ENCODE measurements at places on chromosomes 12 and 14. TPM values are rescaled to one million over a fixed set of nuclear protein-coding genes. Genes with fewer than 3 reads are reported as not detected.
A peak's percentile ranks its signal among the peaks of the same experiment; 100 is the strongest.

DNA sequence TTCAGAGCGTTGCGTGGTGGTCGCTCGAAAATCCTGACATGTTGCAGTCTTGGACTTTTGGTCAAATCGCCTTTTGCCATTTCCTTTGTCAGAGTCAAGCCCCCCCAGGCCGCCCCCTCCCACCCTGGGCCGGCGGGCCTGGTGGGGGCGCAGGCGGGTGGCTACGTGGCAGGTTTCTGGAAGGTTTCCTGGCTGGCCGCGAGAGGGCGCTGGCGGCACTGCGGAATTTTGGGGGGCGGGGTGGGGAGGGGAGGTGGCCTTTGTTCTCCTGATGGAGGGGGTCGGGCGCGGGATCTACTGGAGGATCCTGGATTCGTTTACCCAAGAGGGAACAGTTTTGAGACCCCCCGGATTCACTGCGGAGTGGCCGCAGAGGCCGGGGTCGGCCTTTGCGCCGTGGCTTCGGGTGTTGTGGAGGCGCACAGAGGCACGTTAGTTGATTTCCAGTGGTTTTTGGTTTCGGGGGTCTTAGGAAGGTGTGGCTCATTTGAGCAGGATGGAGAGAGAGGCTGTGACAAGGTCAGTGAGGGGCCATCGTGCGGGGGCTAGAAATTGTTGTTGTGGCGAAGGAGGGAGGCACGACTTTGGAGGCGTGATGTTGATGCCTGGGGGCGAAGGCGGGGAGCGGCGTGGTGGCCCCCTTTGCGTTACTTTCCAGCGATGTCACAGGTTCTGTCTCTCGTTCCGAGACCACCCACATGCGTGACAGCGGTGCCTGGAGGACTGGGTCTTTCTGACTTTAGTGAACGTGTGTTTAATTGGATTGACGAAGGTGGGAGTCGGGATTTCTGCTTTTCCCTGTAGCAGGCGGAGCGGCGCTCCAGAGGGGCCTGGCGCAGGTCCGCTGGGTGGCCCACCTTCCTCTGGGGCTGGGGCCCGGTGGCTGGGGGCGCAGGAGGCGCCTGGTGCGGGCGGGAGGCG, 1.4 kb downstream of the MEG3 start:
- DNase-seq, result no peak

Gene GRIP1
- polyA plus RNA-seq, result 0.89 TPM

Gene LLPH
- polyA plus RNA-seq, result 23.9 TPM

DNA sequence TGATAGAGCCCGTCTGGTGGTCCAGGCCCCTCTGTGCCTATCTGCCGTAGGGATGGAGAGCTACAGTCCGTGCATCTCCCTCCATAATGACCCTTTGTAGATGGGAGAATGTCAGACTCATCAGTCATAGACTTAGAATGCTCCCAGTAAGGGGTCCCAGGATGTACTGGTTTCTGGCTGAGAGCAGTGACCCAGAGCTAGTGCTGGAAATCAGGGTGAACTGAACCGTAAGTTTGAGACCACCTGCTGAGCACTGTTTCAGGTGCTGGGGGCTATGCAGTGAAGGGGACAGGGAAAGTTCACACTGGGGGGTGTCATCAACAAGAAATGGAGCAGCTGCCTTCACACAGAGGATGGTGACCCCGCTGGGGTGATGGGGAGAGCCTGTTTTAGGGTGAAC, 34.1 kb downstream of the SLC6A12 start:
- DNase-seq, result no peak

DNA sequence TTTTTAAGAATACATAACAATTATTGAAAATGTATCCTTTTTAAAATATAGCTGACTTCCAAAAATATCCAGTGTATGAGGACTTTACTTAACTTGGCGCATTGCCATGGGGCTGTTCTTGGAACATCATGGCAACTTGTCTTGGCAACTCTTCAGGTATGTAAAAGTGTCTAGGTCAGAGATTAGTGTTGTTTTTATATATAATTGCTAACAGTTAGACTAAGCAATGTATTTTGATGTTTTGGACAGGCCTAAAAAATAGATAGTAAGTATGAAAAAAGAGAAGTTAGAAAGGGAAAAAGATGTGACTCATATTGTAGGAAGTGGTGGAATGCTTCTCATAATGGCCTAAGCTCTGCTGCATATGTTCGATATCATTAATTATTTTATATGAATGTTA, 70.9 kb downstream of the MON2 start:
- DNase-seq, result no peak

GRCh38 chr14:35374263-35374712, 30.3 kb downstream of the NFKBIA start:
- DNase-seq, result no peak

Gene KRT6C
- polyA plus RNA-seq, result not detected

DNA sequence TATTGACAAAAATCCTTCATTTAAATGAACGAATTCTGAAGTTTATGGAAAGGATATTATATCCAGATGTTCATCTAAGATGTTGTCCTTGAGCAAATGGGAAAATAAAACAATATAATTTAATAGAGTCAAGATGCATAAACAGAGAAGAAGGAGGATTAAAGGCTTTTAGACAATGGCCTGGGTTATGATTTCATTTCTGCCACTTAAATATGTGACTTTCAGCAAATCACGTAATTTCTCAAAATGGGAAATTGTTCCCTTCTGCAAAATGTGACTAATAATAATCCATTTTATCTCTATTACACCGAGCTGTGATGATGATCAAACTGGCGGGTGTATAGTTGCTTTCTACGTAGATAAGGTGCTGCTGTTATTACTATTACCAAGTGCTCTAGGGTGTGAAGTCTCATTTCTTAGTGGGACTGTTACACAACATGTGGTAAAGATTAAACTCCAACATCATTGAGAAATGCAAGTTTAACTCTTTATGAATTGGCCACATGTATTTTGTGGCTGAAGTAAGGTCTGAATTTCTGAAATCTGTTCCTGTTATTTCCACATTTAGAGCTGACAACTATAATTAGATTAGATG, 157.0 kb downstream of the MYRFL start:
- DNase-seq, result no peak

- no peak for DNase-seq
Observed at GRCh38 chr14:83611491-83611890, 1918.5 kb upstream of the FLRT2 start.

Gene SIRT4
- 5.6 TPM for polyA plus RNA-seq

Gene RERG
- polyA plus RNA-seq, result 3.2 TPM

Gene CELA1
- polyA plus RNA-seq, result not detected

GRCh38 chr12:132904718-132905328, 17.4 kb upstream of the CHFR start:
- DNase-seq, result peak; percentile 73

- DNase-seq, result peak; percentile 21
Observed at GRCh38 chr12:51320695-51321320, 3.2 kb downstream of the BIN2 start.

- DNase-seq, result no peak
Observed at GRCh38 chr12:130615861-130616345, 100.2 kb downstream of the RIMBP2 start.

DNA sequence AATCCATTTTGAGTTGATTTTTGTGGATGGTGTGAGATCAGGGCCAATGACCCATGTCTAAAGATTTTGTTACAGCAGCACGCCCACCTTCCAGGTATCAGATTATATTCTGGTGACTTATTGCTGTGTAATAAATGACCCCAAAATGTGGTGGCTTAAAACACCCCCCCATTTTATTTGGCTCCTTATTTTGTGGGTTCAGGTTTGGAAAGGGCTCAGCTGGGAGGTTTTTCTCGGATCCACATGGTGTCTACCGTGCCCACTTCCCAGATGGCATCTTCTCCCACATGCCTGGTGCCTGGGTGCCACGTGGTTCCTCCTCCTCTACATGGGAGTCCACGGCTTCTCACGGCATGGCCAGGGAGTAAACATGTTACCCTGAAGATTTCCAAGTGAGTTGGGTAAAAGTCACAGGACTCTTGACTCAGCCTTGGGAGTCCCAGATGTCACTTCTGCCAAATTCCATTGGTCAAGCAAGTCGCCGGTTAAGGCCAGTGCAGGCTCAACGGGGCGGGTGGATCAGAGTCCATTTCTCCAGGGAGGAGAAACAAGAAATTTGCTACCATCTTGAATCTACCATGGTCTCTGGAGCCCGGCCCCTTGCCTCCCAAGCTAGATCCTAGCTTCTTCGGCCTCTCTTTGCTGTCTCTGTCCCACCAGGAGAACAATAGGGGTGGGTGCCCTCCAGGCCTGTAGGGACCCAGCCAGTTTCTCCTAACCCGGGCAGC, 214.3 kb downstream of the KIF26A start:
- DNase-seq, result no peak

Gene DDX24
- 84.8 TPM for polyA plus RNA-seq

DNA sequence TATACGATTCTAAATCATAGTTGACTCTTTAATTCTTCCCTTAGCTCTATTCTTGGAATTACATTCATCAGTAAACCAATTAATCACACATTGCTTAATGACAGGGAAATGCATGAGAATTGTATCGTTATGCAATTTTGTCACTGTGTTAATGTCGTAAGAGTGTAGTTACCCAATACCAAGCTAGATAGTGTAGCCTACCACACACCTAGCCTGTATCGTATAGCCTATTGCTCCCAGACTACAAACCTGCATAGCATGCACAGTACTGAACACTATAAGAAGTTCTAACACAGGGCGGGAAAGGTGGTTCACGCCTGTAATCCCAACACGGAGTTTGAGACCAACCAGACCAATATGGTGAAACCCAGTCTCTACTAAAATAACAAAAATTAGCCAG, 24.7 kb downstream of the HNRNPC start:
- no peak for DNase-seq

DNA sequence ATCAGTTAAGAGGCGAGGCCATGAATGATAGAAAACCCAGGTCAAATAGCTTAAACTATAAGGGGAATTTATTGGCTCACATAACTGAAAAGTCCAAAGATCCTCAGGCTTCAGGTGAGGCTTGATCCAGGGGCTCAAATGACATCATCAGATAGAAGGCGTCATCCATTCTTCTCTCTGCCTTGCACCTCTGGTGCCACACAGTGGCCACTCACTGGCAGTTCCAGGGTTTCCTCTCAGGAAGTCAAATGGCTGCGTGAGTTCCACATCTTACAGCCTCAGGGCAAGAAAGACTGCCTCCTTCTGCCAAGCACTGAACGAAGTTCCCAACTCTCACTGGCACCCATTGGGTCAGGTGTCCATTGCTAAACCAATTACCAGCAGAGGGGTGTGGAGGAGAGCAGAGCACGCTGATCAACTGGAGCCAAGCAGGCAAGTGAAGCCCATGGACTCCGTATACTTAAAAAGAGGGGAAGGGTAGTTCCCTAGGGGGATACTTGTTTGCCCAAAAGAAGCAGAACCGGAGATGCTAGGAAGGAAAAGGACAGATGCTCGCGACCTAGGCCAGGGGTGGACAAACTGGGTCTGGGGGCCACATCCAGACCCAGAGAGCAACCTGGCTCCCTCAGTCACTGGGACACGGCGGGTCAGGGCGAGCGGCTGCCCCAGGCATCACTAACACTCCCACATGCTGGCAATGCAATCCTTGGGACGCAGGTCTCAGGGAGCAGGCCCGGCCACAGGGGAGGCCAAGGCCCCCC, 69.3 kb downstream of the SERPINA3 start:
- DNase-seq, result no peak

Gene ACVRL1
- 52.0 TPM for polyA plus RNA-seq

DNA sequence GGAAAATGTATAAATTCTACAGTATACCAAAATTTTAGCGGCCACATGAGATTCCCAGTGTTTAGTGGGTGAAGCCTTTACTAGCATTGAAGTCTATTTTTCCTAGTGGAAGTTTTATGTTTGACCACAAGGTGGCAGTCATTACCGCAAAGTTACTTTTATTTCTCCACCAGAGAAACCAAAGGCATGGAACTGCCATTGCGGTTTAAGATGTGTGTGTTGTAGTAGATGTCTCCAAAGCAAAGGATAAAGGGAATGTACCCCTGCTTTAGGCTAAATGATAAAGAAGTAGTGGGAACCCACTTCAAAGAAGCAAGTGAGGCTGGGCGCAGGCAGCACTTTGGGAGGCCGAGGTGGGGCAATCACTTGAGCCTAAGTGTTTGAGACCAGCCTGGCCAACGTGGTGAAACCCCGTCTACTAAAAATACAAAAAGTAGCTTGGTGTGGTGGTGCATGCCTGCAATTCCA, 140.5 kb downstream of the PRKCH start:
- DNase-seq, result peak; percentile 67

Gene B3GNT4
- 0.59 TPM for polyA plus RNA-seq

DNA sequence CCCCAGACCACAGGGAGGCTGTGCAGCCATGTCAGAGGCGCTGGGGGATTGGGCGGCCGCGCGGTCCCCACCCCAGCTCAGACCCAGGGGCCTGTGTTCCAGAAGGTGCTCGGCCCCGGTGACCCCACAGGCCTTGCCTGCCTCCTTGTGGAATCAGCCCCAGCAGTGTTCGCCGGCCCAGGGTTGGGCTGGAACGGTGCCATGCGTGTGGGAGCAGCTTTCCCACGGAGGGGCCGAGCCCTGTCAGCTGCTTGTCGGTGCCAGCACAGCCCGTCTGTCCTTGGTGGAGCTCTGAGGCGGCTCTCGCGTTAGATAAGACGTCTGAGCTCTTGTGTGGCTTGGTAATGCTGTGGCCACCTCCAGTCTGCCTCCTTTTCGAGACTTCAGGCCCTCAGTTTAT, 8.5 kb downstream of the ZFYVE21 start:
- DNase-seq, result no peak

DNA sequence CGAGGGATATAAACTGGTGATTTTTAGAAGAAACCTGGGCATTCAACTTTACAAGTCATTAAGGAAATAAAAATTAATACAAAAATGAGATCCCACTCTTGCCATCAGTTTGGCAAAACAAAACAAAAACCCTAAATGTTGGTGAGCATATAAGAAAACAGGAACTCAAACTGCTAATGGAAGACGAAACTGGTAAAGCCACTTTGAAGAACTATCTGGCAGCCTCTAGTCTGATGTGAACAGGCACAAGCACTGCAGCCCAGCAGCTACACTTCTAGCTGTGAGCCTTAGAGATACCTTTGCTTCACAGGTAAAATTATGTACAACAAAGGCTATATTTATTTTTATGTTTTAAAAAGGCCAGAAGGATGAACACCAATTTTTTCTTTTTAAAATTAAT, 459.6 kb downstream of the ZFP36L1 start:
- no peak for DNase-seq

Gene AMN
- polyA plus RNA-seq, result 0.59 TPM

Gene GLI1
- polyA plus RNA-seq, result 8.2 TPM

DNA sequence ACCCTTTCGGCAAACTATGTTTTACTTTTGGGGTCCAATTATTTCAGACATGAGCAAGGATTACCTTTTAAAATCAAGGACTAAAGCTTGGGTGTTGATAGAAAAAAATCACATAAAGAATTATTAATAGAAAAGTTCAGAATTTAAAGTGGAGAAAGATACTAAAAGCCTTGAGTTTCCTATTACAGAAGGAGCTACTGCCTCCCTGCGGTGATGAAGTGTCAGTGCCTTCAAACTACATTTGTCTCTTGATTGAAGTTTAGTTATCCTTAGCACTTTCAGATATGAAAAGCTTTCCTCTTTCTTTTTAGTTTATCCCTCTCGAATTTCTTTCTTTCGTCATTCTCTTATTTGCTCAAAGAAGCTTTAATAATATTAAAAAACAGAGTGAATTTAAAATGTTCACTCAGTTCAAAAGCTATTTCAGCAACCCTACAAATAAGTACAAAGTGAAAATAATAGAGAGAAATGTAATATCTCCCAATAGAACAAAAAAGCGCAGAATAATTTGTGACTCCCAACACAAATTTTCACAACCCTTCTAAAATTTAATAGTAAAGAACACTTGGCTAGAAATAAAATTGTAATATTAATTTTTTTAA, 87.6 kb downstream of the SEC23A start:
- no peak for DNase-seq

Gene MYO1H
- 0.25 TPM for polyA plus RNA-seq

Data from hindlimb muscle (tissue), 1 donor.